ENCODE measurements at places on chromosomes 3 and 15.

GRCh38 chr3:43609406-43609805 lies 12.4 kb downstream of the ANO10 start:
- no peak for DNase-seq

GRCh38 chr3:87076946-87077345 lies 86.0 kb upstream of the VGLL3 start:
- no peak for DNase-seq

DNA sequence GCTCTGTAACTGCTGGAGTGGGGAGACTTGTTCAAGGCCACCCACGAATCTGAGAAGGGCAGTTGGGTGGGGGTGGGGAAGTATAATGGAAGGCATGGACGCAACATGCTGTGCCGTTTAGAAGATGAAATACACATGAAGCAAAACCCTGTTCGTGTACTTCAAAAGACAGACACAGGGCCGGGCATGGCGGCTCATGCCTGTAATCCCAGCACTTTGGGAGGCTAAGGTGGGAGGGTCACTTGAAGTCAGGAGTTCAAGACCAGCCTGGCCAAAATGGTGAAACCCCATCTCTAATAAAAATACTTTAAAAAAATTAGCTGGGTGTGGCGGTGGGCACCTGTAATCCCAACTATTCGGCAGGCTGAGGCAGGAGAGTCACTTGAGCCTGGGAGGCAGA lies 36.9 kb upstream of the SFMBT1 start:
- DNase-seq: no peak

DNA sequence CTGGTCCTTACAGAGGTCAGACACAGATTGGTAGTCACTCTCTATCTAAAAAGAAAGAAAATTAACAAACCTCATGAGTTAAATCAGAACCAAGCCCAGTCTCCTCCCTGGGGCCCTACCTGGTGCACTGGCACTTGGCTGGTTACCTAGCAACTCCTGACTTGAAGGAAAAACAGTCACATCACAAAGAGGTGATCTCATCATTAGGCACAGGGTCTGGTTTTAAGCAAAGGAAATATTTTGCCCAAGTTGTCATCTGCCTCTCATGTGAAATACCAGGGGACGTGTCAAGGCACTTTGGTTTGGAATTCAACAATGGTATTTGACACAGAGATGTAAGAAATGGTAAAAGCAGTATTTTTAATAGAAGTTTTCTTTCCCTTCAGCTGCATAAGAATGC lies 47.7 kb upstream of the FMN1 start:
- no peak for DNase-seq

- DNase-seq: no peak
Observed at GRCh38 chr3:73365756-73366397, 258.9 kb downstream of the PDZRN3 start.

DNA sequence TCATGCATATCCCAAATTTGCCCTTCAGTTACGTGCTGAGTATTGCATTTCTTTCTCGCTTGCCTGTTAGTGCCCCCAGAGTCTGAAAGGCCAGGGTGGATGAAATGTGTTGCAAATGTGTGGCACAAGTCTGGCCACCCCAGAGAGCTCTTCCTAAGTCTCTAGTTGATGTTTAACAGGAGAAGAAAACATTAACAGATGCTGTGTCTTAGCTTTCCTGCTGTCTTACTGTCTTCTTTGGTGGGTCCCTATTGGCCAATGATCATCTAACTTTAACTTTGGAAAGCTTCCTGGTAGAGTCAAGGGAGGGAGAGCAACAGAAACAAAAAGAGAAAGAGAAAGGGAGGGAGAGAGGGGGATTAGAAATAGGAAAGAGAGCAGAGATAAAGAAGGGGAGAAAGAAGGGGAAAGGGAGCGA lies 76.7 kb upstream of the P3H2 start:
- no peak for DNase-seq

GRCh38 chr15:65935391-65935790 lies 66.1 kb downstream of the RAB11A start:
- no peak for DNase-seq

- no peak for DNase-seq
Observed at GRCh38 chr3:16309558-16309957, 44.5 kb downstream of the OXNAD1 start.

DNA sequence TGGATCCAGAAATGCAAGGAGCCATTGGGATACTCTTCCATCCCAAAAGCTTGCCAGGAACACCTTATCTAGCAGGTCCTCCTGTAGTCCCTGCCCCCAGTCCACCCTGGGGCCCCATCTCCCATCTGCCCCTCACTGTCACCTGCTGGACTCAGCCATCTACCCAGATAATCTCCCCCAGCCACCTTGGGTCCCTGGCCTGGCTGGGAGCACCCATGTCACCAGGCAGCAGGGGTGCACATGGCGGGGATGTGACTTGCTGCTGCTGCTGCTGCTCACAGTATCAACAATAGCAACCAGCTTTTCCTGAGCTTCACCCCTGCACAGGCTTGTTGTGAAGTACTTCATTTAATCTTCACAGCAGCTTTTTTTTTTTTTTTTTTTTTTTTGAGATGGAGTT lies 12.6 kb downstream of the PTH1R start:
- no peak for DNase-seq

DNA sequence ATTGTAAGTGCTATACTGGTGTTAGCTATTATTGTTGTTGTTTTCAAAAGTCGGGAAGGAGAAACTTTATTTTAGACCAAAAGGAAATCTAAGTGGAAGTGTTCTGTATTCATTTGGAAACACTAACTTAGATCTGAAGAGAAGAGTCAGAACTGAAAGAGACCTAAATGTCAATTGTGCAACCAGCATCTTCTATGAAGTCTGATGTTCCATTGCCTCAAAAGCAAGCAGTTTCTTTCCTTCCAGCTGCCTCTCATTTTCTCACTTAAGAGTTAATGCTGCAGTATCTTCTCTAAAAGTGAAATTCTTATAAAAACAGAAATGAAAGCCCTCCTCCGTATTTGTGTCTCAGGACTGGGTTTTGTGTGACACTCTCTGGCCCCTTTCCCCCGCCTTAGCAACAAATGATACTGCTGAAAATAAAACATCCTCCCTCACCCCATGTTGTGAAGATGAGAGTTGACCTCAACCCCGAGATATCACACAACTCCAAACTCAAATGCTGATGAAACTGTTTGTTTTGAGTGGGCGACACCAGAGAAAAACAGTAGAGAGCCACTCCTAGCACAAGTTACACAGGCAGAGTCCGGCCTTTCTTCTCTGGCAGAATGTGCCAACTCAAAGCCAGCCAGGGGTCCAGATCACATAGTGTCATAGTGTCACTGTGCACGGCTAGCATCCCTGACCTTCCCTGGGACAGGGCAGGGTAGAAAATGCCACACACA lies 48.9 kb downstream of the GLDN start:
- DNase-seq: no peak

DNA sequence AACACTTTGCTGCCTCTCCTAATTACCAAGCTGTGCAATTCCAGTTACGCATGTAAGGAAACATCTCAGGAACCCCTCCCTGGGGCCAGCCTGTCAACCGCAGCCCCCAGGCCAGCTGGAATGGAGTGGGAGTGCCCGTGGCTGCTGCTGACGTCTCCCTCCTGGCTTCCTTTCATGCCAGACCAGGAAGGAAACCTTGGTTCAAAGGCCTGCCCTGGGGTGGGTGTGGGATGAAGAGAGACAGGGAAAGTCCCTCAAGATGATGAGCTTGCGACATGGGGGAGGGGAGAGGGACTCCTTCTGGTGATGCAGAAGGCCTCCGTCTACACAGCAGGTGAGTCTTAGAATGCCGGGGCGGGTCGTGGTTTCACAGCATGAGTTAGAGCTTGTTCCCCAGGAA lies 11.4 kb upstream of the CYP11A1 start:
- DNase-seq: no peak

GRCh38 chr15:85047271-85047948 lies 65.8 kb downstream of the PDE8A start:
- DNase-seq: no peak

GRCh38 chr15:81293728-81294515 lies 30.0 kb downstream of the STARD5 start:
- DNase-seq: no peak

Data from NCI-H2081 treated with DMSO at 0.1 percent for 48 hours (cell line).